Muscle of arm (tissue), 14 donors: ENCODE measurements at places on chromosomes 16 and 17. TPM values are rescaled to one million over a fixed set of nuclear protein-coding genes. Genes with fewer than 3 reads are reported as not detected.
A peak's percentile ranks its signal among the peaks of the same experiment; 100 is the strongest.

KRT9 gene
- not detected for polyA plus RNA-seq

PIRT gene
- 0.11 TPM for polyA plus RNA-seq

ZNF629 gene
- polyA plus RNA-seq, result 14.1 TPM

SLFN12L gene
- polyA plus RNA-seq, result 0.72 TPM

CTDNEP1 gene
- polyA plus RNA-seq, result 165 TPM

LRRC46 gene
- polyA plus RNA-seq, result 0.98 TPM

C17orf78 gene
- polyA plus RNA-seq, result not detected

PEX12 gene
- 8.8 TPM for polyA plus RNA-seq

PMP22 gene
- 266 TPM for polyA plus RNA-seq

ATP2A3 gene
- 26.0 TPM for polyA plus RNA-seq

SPATA32 gene
- polyA plus RNA-seq, result not detected

DNA sequence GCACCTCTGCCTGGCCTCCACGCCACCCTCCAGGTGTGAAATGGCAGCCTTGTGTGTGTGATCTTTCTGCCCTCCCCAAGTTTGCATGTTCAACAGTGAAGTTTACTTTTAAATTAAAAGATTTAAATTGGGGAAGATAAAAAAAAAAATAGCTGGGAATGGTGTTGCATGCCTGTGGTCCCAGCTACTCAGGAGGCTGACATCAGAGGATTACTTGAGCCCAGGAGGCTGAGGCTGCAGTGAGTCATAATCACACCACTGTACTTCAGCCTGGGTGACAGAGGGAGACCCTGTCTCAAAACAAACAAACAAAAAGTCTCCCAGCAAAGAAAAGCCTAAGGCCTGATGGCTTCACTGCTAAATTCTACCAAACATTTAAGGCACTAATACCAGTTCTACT lies 35.4 kb upstream of the RNF43 start:
- no peak for DNase-seq

- no peak for DNase-seq
These were observed 442 bp downstream of the ABCC3 start for GRCh38 chr17:50634915-50635731.

- DNase-seq, result no peak
These were observed 632 bp downstream of the BAIAP3 start for GRCh38 chr16:1333854-1334700.

DNA sequence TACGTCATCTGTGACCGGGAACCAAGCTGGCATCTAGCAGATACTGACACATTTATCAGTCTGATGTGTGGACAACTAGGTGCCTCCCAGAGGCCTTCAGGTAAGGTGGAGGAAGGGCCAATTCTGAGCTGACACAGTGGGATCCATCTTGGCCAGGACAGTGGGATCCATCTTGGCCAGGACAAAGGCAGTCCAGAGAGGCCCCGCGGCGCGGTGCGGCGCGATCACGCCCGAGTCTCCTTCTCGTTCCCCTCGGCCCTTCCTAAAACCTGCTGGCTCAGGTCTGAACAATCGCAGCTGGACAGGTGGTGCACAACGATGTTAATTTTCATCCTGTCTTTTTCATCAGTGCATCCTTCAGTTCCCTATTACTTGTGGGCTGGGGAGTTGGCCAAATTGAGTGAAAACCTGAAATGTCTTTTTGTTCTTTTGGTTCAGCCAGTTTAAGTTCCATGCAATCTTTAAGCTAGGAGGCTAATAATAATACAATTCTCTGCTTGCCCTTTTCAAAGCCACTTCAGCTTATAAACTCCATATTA lies 486 bp upstream of the WSB1 start:
- no peak for DNase-seq

- no peak for DNase-seq
These were observed 9.3 kb upstream of the MAF start for GRCh38 chr16:79609861-79610260.

- no peak for DNase-seq
These were observed 19.3 kb downstream of the SHMT1 start for GRCh38 chr17:18344021-18344420.

- peak; percentile 91 for DNase-seq
These were observed at the start of gene TPPP3 for GRCh38 chr16:67393111-67393787. TSS of gene TPPP3 (minus strand) at chr16:67393498. CDS start at chr16:67391111, 2,387 bp downstream.

DNA sequence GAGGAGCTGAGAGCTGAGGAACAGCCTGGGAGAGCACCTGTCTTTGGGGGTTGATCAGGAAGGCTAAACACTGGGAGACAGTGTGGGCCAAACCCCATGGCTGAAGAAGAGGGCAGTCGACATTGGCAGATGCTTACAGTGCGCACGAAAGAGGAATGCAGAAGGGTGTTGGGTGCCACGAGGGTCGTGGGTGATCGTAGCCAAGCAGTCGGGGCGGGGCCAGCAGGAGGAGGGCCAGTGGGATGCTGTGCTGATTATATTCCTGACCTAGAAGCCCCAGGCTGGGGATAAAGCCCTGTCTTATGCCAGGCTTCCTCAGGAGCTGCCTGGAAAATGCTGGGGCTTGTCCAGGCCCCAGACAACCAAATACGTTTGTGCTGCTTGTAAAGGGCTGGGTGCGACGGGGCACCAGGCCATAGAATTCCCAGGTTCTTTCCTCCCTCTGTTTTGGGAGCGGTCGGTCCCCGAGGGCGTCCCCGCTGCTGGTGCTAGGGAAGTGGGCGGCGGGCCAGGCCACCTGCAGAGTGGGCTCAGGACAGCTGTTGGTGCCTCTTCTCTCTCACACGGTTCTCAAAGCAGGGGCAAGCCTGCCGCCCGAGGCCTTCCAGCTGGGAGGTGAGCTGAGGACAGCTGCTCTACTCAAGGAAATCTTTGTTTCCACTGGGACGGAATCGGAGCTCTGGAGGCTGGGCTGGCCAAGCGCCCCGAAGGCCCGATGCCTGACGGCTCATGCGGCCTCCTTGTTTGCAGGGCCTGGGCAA lies 10.0 kb downstream of the C1QTNF1 start:
- no peak for DNase-seq

DNA sequence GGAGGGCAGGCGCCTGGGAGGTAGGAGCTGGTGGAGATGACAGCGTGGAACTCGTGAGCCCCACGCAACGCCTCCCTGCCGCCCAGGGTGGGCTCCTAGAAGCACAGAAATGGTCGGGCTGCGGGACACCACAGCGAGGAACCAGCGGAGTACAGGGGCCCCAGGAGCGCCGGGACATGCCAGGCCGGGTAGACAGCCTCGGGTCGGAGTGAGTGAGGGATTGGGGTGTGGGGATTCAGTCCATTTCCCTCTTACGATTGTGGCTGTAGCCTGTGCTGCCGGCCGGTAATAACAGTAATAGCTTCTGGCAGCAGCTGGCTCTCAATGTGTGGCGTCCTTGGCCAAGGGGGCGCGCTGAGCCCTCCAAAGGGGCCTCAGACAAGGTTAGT lies 12.2 kb upstream of the CES3 start:
- DNase-seq, result no peak

DNA sequence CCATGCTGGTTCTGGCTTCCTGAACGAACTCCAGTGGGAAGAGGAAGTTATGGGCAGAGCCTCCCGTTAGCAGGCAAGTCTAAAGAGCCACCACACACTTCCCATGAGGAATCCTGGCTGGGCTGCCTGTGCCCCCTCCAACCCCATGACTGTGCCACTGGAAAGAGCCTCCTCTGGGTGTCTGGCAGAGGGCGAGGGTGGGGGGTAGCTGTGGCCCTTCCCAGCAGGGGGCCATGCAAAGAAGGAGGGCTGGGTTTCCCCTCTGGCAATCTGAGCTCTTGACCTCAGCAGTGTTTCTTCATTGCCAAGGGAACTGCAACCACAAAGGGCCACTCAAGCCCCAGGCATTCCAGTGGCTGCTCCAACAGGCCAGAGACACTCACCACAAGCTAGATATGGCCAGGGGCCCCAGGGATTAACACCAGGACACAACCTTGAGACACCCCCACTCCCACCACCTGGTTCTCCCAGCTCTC lies 1.7 kb upstream of the RRAD start:
- DNase-seq, result no peak

GRCh38 chr17:34567691-34568465 lies 11.5 kb upstream of the TMEM132E start:
- no peak for DNase-seq

- DNase-seq, result no peak
These were observed 958 bp downstream of the CBX8 start for GRCh38 chr17:79795795-79796443.

GRCh38 chr17:38898812-38899348 lies 26.5 kb upstream of the LASP1NB start:
- DNase-seq, result no peak

DNA sequence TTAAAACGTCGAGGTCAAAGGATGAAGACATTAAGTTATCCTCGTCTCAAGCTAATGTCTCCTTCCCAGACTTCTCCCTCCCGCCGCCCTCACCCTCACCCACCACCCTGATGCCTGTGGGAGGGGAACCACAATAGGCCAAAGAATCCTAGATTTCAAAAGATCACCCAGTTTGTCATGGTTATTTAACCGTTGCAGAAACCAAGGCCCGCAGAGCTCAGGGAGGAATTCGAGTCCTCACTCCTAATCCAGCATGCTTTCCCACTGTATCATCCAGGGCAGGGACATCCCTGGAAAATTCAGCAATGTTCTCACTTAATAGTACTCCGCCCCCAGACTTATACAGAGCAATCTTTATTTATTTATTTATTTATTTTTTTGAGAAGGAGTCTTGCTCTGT lies 41.8 kb upstream of the MYH10 start:
- DNase-seq, result no peak

DNA sequence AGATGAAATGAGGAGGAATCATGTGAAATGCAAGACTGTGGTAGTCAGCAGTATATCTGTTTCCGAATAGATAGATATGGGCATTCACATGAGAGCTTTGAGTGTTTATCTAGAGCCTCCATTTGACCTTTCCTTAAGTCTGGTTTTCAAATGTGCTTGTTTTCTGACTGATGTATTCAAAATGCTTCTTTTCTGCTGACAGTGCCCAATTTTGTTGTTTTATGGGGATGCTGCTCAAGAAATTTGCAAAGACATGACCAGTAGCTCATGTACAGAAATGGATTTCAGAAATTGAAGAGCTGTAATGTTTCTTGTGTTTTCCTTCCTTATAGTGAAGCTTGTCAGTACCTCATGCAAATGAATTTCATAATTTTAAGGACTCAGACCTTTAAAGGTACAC lies 903.4 kb upstream of the CDH8 start:
- DNase-seq, result no peak

- DNase-seq, result no peak
These were observed 49.6 kb downstream of the KCNJ12 start for GRCh38 chr17:21425736-21426135.

DNA sequence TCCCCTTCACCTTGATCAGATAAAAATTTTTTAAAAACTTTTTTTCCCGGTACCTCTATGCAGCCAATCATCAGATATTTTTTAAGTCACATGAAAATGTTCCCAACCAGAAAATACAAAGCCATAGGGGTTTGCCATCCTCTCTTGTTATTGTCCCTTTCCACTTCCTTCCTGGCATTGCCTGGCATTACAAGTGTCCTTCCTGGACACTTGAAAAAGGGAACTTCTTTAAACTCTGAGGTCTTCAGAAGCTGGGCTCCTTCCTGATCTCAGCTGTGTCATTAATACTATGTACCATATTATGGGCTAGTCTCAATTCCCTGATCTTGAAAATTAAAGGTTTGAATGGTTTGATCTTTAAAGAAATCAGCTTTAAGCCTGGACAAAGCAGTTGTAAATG lies 64.9 kb downstream of the TEX14 start:
- DNase-seq, result no peak

DNA sequence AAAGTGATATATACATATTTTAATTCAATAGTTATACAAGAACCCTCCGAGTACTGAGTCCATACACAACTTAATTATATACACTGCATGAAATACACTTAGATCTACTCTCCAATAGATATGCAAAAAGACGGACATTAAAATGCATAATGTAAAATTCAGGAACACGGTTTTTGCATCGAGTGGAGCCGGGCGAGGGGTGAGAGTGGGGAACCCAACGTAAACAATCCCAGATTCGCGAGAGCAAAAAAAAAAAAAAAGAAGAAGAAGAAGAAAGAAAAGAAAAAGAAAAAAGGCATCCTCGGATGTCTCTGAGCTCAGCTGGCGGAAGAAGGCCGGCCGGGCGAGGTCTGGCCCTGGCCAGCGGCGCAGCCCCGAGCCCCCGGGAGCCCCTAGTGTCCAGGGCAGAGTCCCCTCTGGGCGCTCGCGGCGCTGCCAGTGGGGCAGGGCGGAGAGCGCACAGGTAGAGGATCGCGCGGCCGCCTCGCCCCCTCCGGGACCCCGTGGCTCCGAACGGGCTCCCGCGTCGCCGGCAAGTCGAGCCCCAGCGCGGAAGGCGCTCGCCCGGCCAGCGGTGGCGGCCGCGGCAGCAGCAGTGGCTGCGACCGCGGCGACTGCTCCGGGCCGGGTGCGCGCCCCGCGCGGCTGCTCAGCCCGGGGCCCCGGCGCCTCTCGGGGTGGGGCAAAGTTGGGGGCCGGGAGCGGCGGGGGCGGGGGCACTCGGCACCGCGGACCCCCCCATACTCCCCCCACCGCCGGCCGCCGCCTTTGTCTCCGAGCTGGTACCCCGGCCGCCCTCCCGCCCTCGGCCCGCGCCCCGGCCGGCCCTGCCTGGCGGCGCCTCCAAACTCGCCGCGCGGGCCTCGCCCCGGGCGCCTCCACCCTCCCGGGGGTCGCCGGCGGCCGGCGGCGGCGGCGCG lies 9.6 kb upstream of the ZFHX3 start:
- no peak for DNase-seq

GRCh38 chr17:77941004-77941403 lies 17.5 kb upstream of the TNRC6C start:
- DNase-seq, result no peak

DNA sequence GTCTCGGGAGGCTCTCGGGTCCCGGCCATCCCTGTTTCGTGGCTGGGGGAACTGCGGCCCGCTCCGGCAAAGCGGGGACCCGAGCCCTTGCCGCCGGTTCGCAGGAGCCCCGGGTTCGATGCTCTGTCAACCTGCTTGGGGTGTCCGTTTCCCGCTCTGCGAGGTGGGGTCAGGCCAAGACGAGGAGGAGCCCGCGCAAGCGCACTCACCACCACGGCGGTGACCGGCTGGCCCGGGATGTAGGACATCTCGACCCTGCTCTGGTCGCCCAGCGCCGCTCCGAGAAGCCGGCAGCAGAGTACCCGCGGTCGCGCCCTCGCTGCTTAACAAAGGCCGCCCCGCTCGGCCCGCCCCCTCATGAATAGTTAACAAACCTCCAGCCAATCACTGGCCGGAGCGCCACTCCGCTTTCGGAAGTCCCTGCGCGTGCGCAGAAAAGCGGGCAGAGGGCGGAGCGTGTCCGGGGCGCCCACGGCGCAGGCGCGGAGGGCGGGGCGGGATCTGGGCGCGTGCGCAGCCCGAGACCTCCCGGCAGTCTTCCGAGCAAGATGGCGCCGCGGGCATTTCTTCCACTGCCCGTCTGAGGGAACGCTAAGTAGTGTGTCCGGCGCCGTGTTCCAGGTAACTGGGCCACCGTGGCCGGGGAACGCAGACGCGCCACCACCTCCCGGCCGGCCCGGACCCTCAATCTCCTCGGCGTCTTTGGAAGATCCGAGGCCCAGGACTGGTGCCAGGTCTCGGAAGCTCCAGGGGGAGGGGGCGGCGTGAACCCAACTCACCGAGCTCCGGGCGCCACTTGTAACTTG lies at the start of the genes EMC6 and TAX1BP3:
TSS of gene EMC6 (plus strand) at position 534 of the 806 bp plus-strand sequence. CDS start 335 bp downstream, outside the sequence.
TSS of gene TAX1BP3 (minus strand) at position 300 of the 806 bp plus-strand sequence. CDS start at position 248, 52 bp downstream.
- peak; percentile 98 for DNase-seq

GRCh38 chr16:81495321-81496234 lies 51.0 kb downstream of the CMIP start:
- DNase-seq, result no peak

GRCh38 chr17:69878661-69879060 lies 196.4 kb upstream of the KCNJ16 start:
- no peak for DNase-seq

- no peak for DNase-seq
These were observed 324.0 kb downstream of the HS3ST4 start for GRCh38 chr16:26015776-26016175.

- no peak for DNase-seq
These were observed 80.3 kb downstream of the TNRC6C start for GRCh38 chr17:78038748-78039288.
